ENCODE measurements at places on chromosomes 11 and 22. TPM values are rescaled to one million over a fixed set of nuclear protein-coding genes. Genes with fewer than 3 reads are reported as not detected.

The TECTA gene
- 0.53 TPM for total RNA-seq

DNA sequence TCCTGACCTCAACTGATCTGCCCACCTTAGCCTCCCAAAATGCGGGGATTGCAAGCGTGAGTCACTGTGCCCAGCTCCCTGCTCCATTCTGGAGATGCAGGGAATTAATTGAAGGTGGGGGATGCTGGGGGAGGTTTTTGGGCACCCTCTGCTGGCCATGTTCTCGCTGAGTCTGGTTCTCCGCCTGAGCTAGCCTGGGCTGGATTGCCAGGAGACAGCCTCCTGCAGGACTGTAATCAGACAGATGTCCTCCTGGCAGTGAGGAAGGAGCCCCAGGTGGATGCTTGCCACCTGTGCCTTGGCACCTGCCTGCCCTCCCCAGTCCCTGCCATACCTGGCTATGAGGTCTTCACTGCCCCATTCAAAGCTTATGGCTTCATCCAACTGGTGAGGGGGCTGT, 5.4 kb downstream of the MTFP1 start:
- DNase-seq, result no peak

The SERHL2 gene
- 0.63 TPM for total RNA-seq

DNA sequence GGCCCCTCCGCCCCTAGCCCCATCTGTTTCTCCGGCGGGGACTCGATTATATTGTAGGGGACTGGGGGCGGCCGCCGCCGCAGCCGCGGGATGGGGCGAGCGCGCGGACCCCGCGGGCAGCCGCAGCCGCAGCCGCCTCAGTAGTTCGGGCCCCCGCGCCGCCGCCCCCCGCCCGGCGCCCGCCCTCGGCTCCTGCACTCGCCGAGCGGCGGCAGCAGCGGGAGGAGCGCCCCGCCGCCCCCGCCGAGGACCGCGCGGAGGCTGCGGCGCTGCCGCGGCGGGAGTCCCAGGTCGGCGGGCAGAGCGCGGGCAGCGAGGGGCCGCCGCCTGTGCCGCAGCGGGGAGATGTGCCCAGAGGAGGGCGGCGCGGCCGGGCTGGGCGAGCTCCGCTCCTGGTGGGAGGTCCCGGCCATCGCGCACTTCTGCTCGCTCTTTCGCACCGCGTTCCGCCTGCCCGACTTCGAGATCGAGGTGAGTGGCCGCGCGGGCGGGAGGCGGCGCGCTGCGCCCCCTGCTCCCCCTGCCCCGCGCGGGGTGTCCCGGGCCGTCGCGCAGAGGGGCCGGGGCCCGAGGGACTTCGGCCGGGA, at the start of gene CECR2:
Gene CECR2 (plus strand): TSS at position 22 of the 587 bp plus-strand sequence. CDS start 324 bp downstream, at position 346.
- DNase-seq, result no peak

The MS4A6A gene
- total RNA-seq, result not detected

Data from HT1080 (cell line).